Memory B cell (primary cell): ENCODE measurements at places on chromosomes 2 and 18.

GRCh38 chr2:224523626-224524577 lies 61.3 kb downstream of the CUL3 start:
- H3K4me3 ChIP-seq: peak overlapping the region; percentile 80
- DNase-seq: peak; percentile 17
- H3K27me3 ChIP-seq: no peaks in the 10 kb centered on the region
- peaks cover 2% of the 10 kb centered on the region for H3K36me3 ChIP-seq
- H3K4me1 ChIP-seq: peaks cover 51% of the 10 kb centered on the region
- peak overlapping the region; percentile 95 for H3K27ac ChIP-seq

- no peak overlapping the region for H3K27ac ChIP-seq
- DNase-seq: no peak
- no peaks in the 10 kb centered on the region for H3K4me1 ChIP-seq
- no peak overlapping the region for H3K4me3 ChIP-seq
These were observed 368.6 kb upstream of the SPRED2 start for GRCh38 chr2:65800998-65801397.

DNA sequence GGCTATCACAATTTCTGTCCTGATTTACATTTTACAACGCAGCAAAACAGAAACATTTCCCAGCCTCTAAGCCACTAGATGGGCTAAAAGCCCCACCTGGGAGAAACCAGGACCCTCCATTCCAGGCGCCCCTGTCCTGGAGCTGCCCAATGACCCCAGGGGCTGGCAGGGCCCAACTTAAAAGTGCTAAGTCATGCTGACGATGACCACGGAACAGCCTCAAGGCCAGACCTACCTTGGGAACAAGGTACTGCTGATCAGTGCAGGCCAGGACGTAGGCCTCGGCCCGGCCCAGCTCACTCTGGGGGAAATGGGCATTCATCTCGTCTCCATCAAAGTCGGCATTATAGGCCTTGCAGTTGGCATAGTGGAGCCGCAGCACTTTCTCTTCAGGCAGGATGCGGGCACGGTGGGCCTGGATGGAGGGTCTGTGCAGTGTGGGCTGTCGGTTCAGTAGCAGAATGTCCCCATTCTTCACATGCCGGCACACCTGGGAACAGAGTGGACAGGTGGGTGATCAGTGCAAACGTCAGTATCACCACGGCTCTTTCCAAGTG lies 35.8 kb downstream of the POLR1A start:
- H3K27me3 ChIP-seq: no peaks in the 10 kb centered on the region
- H3K4me1 ChIP-seq: peaks cover 28% of the 10 kb centered on the region
- DNase-seq: no peak
- H3K36me3 ChIP-seq: peaks cover 17% of the 10 kb centered on the region

DNA sequence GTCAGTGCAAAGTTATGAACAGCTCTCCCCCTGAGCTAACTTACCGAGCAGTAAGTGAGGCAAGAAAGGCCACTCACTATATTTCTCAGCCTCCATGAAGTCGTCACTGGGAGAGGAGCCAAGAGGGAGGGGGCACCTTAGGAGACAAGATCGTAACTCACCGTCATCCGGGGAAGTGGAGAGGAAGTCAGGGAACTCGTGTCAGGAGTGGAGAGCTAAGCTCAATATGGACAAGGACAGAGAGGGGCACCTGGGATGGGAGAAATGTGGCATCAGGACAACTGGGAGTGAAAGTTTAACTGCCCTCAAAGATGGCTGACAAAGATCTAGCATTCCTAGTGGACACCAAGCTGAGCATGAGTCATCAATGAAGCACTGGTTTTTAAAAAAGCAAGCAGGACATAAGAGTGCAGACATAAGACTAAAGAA lies 37.1 kb downstream of the BCL11A start:
- H3K4me1 ChIP-seq: peaks cover 74% of the 10 kb centered on the region
- no peak for DNase-seq
- H3K27me3 ChIP-seq: no peaks in the 10 kb centered on the region
- peaks cover 29% of the 10 kb centered on the region for H3K36me3 ChIP-seq
- peak overlapping the region; percentile 94 for H3K27ac ChIP-seq

GRCh38 chr2:46229134-46230063 lies 67.8 kb upstream of the EPAS1 start:
- H3K27me3 ChIP-seq: peaks cover 12% of the 10 kb centered on the region
- no peak overlapping the region for H3K27ac ChIP-seq
- H3K36me3 ChIP-seq: no peaks in the 10 kb centered on the region
- H3K4me3 ChIP-seq: peak overlapping the region; percentile 47
- H3K4me1 ChIP-seq: peaks cover 4% of the 10 kb centered on the region
- no peak for DNase-seq

- H3K4me1 ChIP-seq: no peaks in the 10 kb centered on the region
- H3K36me3 ChIP-seq: peaks cover 2% of the 10 kb centered on the region
- DNase-seq: no peak
These were observed 9.9 kb downstream of the EPAS1 start for GRCh38 chr2:46306988-46307655.

GRCh38 chr2:127314193-127314988 lies 20.4 kb upstream of the ERCC3 start:
- H3K27me3 ChIP-seq: no peaks in the 10 kb centered on the region
- H3K27ac ChIP-seq: peak overlapping the region; percentile 53
- DNase-seq: no peak
- H3K4me3 ChIP-seq: no peak overlapping the region

- no peaks in the 10 kb centered on the region for H3K27me3 ChIP-seq
- H3K4me3 ChIP-seq: peak overlapping the region; percentile 28
- H3K27ac ChIP-seq: no peak overlapping the region
- no peak for DNase-seq
These were observed 74.0 kb downstream of the MCFD2 start for GRCh38 chr2:46841621-46842020.

DNA sequence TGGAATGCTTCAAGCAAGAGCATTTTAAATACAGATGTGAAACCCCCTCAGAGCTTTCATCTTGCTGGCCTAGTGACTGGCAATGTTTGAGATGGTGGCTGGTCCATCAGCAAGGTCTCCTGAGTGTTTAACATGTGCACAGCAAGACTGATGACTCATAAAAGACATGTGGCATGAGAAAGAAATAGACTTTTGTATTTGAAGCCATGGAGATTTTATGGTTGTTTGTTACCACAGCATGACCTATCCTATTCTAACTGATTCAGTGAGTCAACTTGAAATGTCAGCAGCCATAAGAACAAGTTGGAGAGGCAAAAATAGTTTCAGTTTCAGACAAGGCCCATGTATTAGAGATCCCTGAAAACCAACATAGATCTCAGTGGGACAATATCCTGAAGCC lies 154.7 kb upstream of the LYPD1 start:
- no peak overlapping the region for H3K4me3 ChIP-seq
- no peaks in the 10 kb centered on the region for H3K4me1 ChIP-seq
- no peak overlapping the region for H3K27ac ChIP-seq
- no peak for DNase-seq

DNA sequence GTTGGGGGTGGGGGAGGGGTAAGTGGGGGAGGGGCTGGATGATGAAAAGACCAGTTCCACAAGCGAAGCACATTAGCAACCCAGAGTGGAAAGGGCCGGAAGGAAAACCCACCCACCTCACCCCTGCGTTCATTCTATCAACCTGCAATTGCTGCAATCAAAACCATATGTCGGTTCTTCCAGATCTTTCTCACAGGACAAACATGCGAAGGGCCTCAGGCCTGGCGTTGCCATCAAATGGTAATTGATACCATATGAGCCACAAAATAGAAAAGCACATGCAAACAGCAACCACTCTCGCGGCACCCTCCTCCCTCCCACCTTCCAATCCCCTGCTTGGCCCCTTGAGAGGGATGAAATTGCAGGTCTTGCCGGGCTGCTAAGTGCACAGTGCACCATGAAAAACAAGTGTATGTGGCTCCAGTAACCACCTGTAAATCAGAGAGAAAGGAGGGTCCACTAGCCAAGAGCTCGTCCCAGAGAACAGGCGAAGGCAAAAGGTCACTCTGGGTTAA lies 287.5 kb downstream of the TCF4 start:
- no peak for DNase-seq
- peaks cover 30% of the 10 kb centered on the region for H3K36me3 ChIP-seq
- H3K4me1 ChIP-seq: peaks cover 72% of the 10 kb centered on the region
- peak overlapping the region; percentile 67 for H3K4me3 ChIP-seq
- no peaks in the 10 kb centered on the region for H3K27me3 ChIP-seq

DNA sequence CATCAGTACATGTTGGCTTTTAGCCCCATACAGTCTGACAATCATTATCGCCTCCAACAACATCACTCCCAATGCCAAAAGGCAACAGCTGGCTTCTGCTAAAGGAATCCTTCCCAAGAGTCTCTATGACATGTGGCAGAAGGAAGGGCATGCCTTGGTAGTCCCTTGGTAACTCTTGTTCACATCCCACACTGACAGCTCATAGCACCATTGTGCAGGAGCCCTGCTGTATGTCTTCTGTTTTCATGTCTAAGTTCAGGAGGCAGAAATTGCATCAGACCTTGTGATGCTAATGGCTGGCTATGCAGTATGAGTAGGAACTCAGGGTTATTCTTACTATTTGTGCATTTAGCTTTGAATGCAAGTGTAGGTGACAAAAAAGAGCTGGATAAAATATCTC lies 392.1 kb downstream of the PTH2R start:
- no peaks in the 10 kb centered on the region for H3K4me1 ChIP-seq
- no peaks in the 10 kb centered on the region for H3K36me3 ChIP-seq
- H3K27ac ChIP-seq: no peak overlapping the region
- DNase-seq: no peak

- H3K36me3 ChIP-seq: peaks cover 1% of the 10 kb centered on the region
- H3K4me1 ChIP-seq: peaks cover 13% of the 10 kb centered on the region
- H3K4me3 ChIP-seq: no peak overlapping the region
- no peak for DNase-seq
- no peak overlapping the region for H3K27ac ChIP-seq
These were observed 14.8 kb downstream of the ATL2 start for GRCh38 chr2:38362232-38362631.

DNA sequence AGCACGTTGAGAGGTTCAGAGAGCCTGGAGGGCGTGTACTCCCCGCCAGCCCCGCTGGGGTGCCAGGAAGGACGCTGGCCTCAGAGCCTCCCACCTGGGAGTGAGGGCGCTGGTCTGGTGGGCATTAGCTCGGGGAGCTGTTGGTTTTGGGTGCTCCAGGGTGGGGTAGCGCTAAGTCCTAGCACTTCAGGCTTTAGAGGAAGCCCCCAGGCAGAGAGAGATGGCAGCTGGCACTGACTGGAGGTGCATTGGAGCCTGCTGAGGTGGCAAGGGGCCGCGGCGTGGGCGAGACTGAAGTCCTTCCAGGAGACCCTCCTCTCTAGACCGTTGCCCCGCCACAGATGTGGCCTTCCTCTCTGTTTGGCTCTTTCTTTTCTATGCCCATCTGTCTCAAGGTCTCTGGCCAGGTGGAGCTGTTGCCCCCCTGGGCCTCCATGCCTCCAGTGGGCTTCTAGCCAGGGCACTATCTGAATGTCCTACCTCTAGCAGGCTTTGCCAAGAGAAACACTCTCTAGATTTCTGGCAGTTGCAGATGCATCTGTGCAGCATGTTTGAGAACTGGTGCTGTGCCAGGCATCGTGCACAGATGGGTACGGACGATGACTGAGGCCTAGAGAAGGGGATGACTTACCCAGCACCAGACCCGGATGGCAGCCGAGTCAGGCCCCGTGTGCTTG lies 6.6 kb downstream of the CAPN10 start:
- H3K27me3 ChIP-seq: no peaks in the 10 kb centered on the region
- H3K36me3 ChIP-seq: no peaks in the 10 kb centered on the region
- H3K27ac ChIP-seq: no peak overlapping the region

GRCh38 chr2:33441235-33441810 lies 35.1 kb upstream of the RASGRP3 start:
- DNase-seq: no peak
- H3K27me3 ChIP-seq: no peaks in the 10 kb centered on the region
- H3K36me3 ChIP-seq: no peaks in the 10 kb centered on the region

DNA sequence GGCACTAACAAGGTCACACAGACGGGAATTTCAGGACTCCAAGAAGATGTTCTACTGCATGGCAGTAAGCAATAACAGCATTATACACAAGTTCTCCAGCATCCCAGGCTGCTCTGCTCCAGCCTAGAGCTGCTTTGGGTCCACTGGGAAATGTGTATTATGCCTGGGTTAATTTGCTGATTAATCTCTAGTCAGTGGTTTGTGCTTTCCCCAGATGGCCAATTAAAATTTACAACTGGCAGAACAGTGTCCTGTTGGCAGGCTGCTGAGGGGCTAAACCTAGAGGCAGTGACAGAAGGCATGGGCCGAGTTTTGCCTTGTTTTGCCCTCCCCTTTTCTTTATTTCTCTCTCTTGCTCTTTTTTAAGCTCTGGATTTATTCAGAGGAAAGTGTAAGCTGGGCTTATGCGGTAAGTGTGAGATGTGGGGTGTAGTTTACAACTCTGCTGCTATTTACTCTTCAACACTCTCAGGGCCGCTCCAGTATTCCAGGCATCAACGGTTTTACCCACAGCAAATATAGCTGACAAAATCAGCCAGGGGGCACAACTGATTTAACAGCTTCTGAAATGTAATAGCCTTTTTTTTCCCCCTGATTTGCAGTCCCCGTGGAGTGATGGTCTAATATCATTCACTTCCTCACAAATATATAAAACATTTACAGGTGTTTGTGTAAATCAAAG lies 348.0 kb downstream of the GPD2 start:
- no peak for DNase-seq
- peaks cover 1% of the 10 kb centered on the region for H3K27me3 ChIP-seq
- H3K4me3 ChIP-seq: no peak overlapping the region
- H3K27ac ChIP-seq: no peak overlapping the region
- H3K4me1 ChIP-seq: no peaks in the 10 kb centered on the region
- H3K36me3 ChIP-seq: no peaks in the 10 kb centered on the region

DNA sequence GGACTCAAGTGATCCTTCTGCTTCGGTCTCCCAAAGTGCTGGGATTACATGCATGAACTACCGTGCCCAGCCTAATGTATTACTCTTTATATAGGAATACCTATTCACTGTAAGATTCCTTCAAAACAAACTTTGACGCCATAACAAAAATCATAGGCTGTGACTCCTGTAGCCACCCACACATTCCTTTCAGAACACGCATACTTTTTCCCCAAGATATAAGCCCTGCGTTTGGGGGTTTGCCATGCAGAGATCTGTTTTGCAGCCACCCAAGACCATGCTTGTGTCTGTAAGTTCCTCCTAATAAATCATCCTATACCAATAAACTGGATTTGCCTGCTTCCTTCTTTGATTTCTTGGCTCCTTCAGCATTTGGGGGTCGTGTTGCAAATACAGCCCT lies 46.0 kb upstream of the STON1 start:
- no peak for DNase-seq
- H3K27me3 ChIP-seq: no peaks in the 10 kb centered on the region
- H3K27ac ChIP-seq: no peak overlapping the region
- peaks cover 19% of the 10 kb centered on the region for H3K36me3 ChIP-seq
- H3K4me3 ChIP-seq: no peak overlapping the region
- no peaks in the 10 kb centered on the region for H3K4me1 ChIP-seq
